ENCODE measurements at places on chromosomes 1 and 21. TPM values are rescaled to one million over a fixed set of nuclear protein-coding genes. Genes with fewer than 3 reads are reported as not detected.

- DNase-seq, result no peak
- H3K27me3 ChIP-seq, result no peaks in the 10 kb centered on the region
- H3K4me1 ChIP-seq, result no peaks in the 10 kb centered on the region
- no peak overlapping the region for H3K4me3 ChIP-seq
- no peak overlapping the region for H3K27ac ChIP-seq
Measured at GRCh38 chr1:172629638-172630037, 29.3 kb upstream of the FASLG start.

GRCh38 chr1:100565533-100565932, 27.6 kb downstream of the GPR88 start:
- H3K27me3 ChIP-seq, result no peaks in the 10 kb centered on the region
- H3K36me3 ChIP-seq, result no peaks in the 10 kb centered on the region
- H3K27ac ChIP-seq, result no peak overlapping the region
- no peaks in the 10 kb centered on the region for H3K4me1 ChIP-seq

GPR37L1 gene
- not detected for total RNA-seq

PAX7 gene
- not detected for total RNA-seq

KRTAP26-1 gene
- not detected for total RNA-seq

GRCh38 chr1:20682571-20683236, 21.5 kb upstream of the DDOST start:
- H3K27me3 ChIP-seq, result no peaks in the 10 kb centered on the region
- H3K4me1 ChIP-seq, result peaks cover 7% of the 10 kb centered on the region
- no peak for DNase-seq
- no peak overlapping the region for H3K27ac ChIP-seq
- no peaks in the 10 kb centered on the region for H3K36me3 ChIP-seq

- H3K36me3 ChIP-seq, result no peaks in the 10 kb centered on the region
- H3K4me1 ChIP-seq, result peaks cover 62% of the 10 kb centered on the region
- H3K27ac ChIP-seq, result peak overlapping the region; percentile 15
- H3K4me3 ChIP-seq, result no peak overlapping the region
Measured at GRCh38 chr1:172453153-172453545, 9.3 kb upstream of the PIGC start.
